ENCODE measurements at places on chromosomes 4 and X.

- DNase-seq: peak; percentile 1
Observed at GRCh38 chrX:8879750-8880149, 78.6 kb upstream of the FAM9A start.

DNA sequence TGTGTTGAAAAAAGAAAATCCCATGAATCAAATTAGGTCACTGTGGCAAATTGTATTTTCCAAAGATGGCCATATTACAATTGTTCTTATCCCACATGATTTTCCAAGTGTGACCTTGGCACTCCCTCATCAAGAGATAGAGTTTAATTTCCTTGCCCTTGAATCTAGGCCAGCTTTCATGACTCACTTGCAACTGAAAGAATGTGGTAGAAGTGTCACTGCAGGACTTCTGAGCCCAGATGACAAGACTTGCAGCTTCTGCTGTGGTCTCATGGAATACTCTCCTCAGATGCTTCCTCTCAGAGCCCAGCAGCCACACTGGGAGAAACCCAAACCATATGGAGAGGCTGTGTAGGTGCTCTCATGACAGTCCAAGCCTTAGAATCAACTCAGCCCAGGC, 139.0 kb downstream of the ADAMTS3 start:
- no peak for DNase-seq

DNA sequence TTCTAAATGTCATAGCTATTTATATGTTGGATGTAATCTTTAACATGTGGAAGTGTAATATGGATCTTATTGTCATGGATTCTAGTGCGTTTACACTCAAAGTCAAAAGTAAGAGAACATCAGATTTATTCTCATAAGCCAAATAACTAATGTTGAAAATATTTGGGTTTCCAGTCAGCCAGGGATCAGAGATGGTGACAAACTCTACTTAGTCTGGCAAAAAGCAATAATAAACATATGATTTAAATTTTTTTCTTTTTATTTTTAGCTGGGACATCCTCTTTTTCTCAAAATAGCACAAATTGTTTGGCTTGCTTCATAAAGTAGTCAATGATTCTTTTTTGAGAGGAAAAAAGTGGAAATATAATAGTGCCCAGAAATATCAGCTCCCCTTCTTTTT, 392.3 kb downstream of the ARHGAP24 start:
- DNase-seq: no peak

DNA sequence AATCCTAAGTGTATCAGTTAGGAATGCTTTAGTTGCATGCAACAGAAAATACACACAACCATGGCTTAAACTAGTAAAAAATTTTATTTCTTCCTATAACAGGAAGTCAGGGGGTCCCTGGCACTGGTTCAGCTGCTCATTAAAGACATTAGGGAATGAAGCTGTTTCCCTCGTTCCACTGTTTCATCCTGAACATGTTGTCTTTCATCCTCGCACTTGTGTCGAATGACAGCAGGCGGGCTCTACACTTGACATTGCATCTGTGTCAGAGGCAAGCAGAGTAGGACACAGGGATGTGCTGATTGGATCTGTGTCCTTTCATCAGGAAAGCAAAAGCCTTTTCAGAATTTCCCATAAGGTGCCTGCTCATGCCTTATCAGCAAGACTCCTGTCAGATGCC, 22.8 kb upstream of the C1QTNF7 start:
- DNase-seq: no peak

GRCh38 chrX:8738588-8739189, 6.8 kb upstream of the ANOS1 start:
- no peak for DNase-seq

- no peak for DNase-seq
Observed at GRCh38 chr4:40388239-40388638, 53.1 kb downstream of the CHRNA9 start.

DNA sequence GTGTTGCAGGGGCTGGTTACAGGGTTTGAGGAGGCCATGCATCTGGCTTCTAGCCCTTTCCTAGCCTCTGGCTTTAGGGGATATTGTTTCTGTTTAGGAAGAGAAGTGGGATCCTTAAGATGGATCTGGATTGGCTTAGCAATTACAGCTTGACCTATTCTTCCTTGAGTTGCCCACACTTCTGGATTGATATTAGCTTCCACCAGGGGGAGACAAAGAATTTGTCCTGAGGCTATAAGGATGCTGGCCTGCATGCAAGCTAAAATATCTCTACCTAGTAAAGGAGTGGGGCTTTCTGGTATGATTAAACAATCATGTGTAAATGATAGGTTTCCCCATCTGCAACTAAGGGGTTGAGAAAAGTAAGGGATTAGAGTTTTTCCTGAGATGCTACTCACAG, 117.2 kb downstream of the TEX13C start:
- DNase-seq: no peak

DNA sequence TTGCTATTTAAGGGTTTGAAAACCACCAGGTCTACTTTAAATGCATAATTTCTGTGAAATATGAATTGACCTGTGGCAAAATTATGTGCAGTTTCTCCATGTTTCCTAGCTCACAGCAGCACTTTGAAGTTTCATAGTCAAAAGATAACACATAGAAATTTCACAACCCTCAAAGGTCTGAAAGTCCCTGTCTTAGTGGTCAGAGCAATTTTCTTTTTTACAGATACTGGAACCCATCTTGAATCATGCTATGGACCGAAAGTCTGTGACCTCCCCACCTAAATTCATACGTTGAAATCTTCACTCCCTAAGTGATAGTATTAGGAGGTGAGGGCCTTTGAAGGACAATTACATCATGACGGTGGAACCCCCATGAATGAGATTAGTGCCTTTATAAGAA, 240.4 kb upstream of the BMP3 start:
- DNase-seq: no peak

DNA sequence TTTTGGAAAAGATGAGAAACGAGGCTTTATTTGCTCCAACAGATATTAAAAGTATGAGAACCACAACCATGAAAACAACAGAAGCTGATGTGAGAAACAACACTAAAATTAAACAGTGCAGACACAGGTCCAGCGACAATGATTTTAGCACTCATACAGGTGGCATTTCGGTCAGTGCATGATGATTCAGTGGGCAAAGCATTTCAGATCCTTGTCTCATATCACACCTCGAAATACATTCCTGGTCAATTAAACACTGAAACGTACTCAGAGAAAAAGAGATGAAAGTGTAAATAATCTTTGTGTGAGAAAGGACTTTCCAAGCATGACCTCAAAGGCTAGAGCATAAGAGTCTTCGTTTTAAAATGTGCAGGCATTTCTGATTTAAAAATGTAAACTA, 85.2 kb downstream of the ACOX3 start:
- DNase-seq: no peak

- DNase-seq: no peak
Observed at GRCh38 chr4:5019274-5019673, at the start of gene CYTL1. TSS of gene CYTL1 (minus strand) at chr4:5019458. CDS start at chr4:5019445, 13 bp downstream.

DNA sequence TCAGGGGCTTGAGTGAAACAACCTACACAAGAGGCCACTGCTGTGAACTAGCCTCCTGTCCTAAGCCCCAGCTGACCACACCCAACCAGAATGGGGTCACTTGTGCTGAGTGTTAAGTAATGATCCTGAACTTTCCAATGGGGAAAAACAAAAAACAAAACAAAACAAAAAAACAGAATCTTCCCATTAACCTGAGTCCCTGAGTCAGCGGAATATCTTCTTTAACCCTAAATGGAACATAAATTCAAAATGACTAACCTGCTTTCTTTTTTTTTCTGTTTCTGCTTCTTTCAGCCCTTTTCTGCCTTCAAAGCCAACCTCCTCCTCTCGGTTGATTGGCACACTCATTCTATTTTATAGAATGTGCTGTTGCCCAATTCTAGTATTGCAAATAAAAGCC, 31.2 kb upstream of the MAGEA8 start:
- no peak for DNase-seq

DNA sequence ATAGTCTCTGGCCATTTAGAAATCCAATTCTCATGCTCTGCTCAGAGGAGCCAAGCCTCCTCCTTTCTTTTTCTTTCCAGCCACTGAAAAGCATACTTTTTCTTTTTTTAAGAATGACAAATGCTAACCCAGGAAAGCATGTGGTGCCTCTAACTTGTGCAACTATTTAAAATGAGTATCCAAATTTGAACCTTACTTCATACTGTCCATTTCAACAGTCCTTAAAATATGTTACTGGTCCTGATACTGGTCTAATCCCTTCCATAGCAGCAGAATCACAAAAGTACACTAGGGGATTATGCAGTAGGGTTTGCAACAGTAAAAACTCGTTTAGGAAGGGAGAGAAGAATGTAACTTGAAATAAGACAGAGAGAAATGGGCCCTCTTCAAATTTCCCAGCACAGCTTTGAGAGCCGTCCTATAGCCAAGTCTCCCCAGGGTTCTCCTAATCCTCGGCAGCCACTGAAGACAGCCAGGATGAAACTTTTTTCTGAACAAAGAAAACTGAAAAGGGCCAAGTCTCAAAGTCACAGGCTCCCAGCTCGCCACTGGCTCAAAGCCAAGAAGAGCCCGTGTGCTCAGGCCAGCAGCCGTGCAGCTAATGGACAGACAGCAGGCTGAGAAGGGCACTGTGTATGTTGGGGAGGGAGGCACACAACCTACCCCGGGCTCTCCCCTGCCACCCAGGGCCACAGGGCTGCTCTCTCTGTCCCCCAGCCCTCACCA, 39.5 kb downstream of the GPC4 start:
- no peak for DNase-seq

DNA sequence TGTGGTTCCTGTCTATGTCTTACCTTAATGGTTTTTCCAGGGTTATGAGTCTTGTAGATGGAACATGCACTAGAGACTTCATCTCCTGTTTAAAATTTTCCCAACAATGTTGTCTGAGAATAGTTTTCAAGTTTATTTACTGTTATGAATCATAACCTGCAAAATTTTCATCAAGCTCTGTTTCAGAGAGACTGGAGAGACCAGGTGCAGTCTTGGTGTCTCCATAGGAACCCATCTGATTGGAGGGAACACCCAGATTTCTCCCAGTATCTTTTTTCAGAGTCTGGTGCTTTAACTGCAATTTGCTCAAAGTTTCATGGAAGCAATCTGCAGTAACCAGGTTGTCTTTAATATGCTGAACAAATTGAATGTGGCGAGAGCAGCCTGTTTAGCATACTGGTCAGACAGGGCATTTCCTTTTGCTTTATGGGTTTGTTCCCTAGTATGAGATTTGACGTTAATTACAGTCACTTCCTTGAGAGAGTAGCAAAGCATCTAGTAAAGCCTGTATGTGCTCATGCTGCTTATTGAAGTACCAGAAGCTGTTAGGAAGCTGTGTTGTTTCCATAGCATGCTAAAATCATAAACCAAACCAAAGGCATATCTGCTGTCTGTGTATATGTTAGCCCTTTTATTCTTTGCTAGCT, 18.8 kb upstream of the VSIG1 start:
- DNase-seq: no peak

- DNase-seq: no peak
Observed at GRCh38 chrX:100363896-100364295, 46.2 kb downstream of the PCDH19 start.

GRCh38 chr4:17510582-17510981, 1.3 kb downstream of the QDPR start:
- DNase-seq: no peak

DNA sequence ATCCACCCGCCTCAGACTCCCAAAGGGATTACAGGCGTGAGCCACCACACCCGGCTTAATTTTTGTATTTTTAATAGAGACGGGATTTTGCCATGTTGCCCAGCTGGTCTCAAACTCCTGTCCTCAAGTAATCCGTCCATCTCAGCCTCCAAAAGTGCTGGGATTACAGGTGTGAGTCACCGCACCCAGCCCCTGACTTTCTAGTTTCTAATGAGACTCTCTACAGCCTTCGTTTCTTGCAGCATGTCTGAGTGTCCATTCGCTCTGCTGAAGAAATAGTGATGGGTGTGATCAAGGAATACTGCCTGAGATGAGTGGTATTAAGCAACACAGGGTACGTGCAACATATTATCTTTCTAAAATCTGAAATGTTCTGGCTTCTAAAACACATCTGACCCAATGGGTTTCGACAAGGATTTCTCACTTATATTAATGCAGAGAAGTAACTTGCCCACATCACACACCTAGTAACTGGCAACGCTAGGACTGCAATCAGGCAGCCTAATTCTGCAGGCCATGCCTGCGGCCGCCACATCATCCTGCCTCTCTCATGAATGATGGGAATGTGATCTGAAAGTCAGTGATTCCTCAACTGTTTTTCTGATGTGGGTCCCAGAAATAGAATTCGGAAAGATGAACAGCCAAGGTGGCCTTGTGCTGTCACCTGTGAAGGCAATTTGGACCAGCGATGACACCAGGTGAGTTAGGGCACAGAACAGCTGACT, 74.3 kb downstream of the RBM47 start:
- no peak for DNase-seq

DNA sequence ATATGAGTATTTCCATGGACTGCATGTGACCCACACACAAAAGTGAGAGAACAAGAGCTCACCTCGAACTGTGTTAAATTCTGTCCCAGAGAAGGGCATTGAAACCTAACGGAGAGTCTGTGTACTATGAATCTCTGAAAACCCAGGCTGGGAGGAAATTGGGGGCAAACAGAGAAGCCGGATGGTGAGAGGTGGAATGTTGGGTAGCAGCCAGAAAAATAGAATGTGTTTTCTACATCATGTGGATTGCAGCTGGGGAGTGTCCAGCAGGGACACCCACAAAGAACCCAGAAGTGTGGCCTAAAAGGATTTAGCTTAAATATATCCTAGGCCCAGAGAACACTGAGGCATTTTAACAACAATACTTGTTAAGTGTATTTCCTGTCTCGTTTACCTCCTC, 38.6 kb downstream of the MND1 start:
- DNase-seq: no peak

GRCh38 chrX:150060406-150060805, 122.1 kb upstream of the EOLA2 start:
- no peak for DNase-seq

DNA sequence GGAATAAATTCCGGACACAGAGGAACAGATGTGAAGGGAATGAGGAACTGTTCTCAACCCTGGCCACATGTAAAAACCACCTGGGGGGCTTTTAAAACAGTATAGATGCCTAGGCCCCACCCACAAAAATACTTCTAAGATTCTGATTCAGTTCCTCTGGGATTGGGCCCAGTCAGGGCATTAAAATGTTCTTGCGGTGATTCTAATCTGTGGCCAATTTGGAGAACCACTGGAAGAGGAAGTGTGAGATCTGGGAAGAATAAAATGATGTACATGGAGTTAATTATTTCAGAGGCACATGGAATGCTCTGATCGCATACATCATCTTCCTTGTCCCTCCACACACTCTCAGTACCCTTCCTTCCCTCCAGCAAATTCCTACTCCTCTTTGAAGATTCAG, 192.2 kb downstream of the APBB2 start:
- DNase-seq: no peak
